ENCODE measurements at places on chromosomes 12 and 14.

DNA sequence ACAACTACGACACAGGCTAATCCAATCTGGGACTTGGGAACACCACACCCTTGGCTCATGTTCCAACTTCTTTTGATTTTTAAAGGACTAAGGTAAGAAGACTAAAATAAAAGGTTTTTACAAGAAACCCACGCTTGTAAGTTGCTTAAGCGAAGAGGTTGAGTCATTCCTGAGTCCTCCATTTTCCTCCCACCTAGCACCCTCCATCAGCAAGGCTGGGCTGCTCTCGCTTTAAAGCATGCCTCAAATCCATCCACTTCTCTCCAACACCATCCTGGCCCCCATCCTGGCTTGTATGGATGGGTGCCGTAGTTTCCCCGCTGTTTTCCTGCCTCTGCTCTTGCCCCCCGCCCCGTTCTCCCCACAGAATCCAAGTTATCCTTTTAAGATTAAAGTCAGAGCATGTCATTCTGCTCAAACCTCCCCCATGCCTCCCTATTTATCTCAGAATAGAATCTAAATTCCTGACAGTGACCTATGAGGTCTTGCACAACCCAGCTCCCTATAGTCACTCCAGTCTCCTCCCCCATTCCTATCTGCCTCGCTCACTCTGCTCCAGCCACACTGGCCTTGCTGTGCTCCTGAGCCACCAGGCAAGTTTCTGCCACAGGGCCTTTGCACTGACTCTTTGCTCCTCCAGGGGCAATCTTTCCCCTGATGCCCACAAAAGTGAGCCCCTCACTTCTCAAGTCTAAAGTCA is 34.5 kb downstream of the SCARB1 start:
- DNase-seq, result no peak

DNA sequence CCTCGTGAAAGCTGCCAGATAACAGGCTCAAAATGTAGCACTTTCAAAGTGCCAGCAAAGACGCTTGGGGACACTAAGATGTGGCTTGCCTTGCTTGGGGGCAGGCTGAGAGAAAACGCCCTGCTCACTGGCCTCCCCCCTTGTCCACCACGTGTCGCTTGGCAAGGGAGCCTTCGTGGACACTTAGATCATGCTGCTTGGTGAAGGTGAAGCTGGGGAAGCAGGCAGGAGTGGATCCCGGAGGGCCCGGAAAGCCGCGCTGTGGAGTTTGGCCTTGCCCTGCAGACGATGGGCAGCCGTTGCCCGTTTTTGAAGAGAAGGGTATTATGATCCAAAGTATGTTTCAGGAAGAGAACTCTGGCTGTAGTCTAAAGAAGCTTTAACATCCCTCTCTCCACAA is 53.4 kb upstream of the BDKRB2 start:
- DNase-seq, result no peak

GRCh38 chr12:6788972-6789924 is at the start of gene CD4:
TSS of gene CD4 (plus strand) at chr12:6789528. CDS start at chr12:6800139, 10,611 bp downstream.
- no peak for DNase-seq

GRCh38 chr12:110647631-110648040 is 33.7 kb downstream of the TCTN1 start:
- DNase-seq, result no peak

- no peak for DNase-seq
Measured at GRCh38 chr12:110256780-110257431, 24.1 kb upstream of the ATP2A2 start.

All from H1 (cell line).